T1000 (cell line): ENCODE measurements at places on chromosomes 7 and 10.

DNA sequence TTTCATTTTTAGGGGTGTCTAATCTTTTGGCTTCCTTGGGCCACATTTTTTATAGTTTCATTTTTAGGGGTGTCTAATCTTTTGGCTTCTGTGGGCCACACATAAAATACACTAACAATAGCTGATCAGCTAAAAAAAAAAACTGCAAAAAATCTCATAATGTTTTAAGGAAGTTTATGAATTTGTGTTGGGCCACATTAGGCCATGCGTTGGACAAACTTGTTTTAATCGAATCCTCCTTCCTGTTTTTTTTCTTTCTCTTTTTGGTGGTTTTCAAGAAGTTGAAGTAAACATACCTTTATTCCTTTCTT lies 37.4 kb downstream of the ZNRF2 start:
- DNase-seq, result no peak

- DNase-seq, result no peak
Measured at GRCh38 chr10:50362547-50363125, 111.3 kb upstream of the ASAH2 start.

GRCh38 chr7:84232646-84233045 lies 38.1 kb upstream of the SEMA3A start:
- DNase-seq, result no peak

DNA sequence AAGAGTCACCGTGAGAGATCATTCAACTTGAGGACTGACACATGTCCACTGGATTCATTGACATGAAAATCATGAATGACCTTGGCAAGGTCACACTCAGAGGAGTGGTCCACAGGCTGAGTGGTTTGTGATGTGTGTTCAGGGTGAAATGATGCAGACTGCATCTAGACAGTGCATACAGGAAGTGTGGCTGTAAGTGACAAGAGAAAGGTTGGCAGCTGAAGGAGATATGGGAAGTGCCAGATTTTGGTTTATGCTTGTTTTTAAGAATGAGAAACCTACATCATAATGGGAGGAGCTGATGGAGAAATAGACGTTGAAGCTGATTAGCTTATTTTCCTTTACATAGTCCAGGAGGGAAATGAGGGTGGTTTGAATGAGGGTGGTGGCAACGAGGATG lies 64.8 kb upstream of the VIPR2 start:
- no peak for DNase-seq

GRCh38 chr7:31084226-31084625 lies 32.1 kb downstream of the ADCYAP1R1 start:
- no peak for DNase-seq

DNA sequence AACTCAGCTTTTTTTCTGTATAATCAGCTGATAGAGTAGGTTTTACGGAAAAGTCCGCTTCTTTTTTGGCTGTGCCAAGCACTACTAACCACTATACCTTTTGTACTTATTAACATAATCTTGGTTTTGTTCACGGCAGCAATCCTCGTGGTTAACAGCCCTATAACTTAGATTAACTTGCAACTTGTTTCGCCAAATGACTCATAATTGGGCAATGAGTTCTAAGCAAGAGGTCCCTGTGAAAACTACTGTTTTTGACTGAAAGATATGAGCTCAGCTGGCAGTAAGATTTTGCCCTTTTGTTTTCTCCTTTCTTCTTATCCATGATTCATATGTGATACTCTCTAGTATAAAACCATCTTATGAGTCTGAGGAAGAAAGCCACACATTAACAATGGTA lies 345.0 kb upstream of the PCDH15 start:
- no peak for DNase-seq
